ENCODE measurements at places on chromosomes 5 and 9.

DNA sequence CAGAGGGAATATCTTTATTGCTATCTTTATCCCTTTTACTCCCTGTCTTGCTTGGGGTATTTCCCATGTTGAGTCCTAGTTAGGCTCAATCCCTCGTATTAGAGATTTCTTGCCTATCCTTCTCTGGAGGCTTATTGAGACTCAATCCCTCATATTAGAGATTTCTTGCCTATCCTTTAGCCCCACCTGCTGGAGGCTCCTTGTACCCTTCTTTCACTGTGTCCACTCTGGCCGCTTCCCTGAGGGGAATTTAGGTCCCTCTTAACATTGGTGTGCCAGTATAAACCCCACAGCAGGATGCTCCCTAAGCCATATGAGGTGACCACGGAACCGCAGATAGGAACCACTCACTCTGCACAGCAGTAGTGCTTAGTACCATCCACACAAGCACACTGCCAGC is 110.7 kb upstream of the MAMDC2 start:
- no peak for DNase-seq

DNA sequence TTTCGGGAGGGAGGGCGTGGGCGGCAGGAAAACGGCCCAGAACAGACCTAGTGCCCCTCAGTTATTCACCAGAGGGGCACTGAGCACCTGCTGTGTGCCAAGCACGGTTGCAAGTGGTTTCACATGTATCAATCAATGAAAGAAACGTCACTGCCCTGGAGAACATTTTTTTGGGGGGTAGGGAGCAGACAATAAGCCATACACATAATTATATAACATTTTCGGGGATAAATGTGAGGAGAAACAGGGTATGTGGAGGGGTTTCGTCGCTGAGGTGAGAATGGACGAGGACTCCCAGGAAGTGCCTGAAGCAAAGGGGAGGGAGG is 444 bp upstream of the ZNF354A start:
- DNase-seq = no peak

DNA sequence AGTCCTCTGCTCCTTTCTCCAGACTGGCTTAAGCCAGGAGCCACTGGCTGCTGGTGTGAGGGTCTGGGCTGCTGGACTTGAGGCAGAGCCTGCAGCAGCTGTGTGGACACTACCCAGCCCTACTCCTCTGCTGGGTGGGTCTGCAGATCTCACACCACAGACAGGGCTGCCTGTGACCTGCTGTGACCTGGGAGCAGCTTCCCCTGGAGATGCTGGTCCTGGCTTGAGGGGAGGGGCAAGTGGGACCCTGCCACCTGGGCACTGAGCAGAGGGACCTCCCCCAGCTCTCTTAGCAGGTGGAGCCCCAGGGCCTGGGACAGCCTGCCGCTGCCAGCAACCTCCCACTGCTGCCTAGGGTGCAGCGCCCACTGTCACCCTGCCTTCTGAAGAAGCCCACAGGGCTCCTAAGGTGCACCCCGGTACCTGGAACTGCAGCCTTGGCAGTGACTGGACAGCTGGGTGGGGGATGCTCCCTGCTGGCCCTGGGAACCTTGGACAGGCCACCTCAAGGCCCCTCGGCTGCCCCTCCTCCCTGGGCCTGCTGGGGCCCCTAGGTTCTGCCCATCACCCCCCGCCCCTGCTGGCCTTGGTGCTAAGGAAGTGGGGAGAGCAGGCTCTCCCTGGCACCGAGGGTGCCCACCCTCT is 9.1 kb downstream of the CACFD1 start:
- no peak for DNase-seq

DNA sequence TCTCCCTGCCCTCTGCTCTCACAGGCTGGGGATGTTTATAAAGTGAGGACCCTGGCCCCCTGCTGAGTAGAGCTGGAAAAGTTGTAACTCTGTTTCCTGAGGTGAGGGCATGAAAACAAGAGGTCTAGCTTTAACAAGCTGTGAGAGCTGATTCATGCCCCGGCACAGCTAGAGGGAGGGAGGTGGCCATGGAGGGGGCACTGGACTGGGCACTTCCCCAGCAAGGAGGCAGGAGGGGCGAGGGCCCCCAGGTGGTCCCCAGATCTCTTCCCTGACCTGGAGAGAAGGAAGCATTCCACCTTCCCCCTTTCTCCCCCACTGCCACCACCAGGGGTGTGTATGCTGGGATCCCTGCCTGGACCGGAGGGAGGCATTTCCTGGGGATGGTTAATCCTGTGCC is at the start of gene MSMP:
Gene MSMP (minus strand): TSS at position 13 of the 400 bp plus-strand sequence. CDS start 147 bp downstream, outside the sequence.
- no peak for DNase-seq

- DNase-seq = no peak
These were observed 7.4 kb downstream of the SNX30 start for GRCh38 chr9:112757940-112758339.

DNA sequence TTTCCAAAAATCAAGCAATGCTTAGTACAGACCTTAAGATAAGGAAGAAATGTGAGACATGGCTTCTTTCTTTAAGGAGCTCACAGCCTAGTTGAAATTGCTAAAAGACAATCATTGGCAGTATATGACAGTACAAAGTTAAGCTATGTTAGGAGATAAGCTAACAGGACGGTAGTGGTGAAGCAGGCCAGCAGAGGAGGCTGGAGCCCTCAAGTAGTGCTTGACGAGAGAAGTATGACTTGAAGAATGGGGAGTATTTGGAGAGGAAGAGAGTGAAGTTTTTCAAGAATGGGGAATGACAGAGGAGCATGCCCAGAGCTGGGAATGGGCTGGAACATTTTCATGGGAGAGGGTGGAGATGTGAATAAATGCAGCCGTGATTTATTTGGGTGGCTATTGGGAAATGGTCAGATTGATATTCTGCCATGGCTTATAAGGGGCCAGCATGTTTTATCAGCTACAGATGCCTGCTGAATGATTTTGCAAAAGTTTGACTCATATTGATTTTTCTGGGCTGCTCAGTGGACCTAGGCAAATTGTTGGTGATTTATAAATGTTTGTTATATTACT is 43.7 kb downstream of the LURAP1L start:
- no peak for DNase-seq

- DNase-seq = no peak
These were observed 805.7 kb downstream of the CDH9 start for GRCh38 chr5:26232706-26233105.

DNA sequence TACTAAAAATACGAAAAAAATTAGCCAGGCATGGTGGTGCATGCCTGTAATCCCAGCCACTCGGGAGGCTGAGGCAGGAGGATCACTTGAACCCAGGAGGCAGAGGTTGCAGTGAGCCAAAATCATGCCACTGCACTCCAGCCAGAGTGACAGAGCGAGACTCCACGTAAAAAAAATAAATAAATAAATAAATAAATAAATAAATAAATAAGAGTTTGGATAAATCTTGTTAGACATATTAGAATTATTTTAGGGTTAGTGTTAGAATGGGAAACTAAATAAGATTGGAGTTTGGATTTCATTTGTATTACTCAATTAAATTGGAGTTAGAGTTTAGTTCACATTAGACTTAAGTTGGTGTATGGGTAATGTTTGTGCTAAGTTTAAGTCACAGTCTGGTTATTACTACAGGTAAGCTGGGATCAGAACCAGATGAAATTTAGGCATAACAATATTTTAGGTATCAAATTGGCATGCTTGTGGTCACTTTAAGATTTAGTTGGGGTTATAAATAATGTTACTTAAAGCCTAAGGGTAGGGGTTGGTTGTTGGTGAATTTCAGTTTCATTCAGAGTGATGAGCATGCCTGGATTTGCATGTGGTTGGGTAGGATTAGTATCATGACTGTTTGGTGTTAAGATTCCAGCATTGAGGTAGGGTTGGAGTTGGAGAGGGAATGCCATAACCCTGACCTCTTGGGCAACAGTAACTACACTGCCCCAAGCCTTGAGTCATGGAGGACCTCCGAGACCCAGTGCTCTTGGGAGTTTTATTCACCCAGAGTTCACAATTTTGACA is 3.3 kb downstream of the OR5C1 start:
- no peak for DNase-seq

DNA sequence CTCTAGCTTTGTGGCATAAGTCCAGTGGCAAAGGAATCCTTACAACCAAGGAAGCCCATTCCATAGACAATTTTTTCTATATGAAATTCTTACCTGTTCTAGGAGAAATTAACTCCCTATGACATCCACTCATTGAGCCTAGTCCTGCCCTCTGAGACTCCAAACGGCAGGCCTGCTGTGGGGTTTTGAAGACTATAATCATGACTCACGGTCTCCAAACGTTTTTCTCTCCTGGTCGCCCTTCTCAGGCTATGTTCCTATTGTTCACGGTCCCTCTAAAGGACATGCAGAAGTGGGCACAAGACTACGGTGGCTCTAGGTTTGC is 611 bp downstream of the EXOSC3 start:
- no peak for DNase-seq

- peak; percentile 99 for DNase-seq
These were observed 12.4 kb upstream of the NFIB start for GRCh38 chr9:14326264-14326826.

GRCh38 chr5:99948850-99949249 is 586.3 kb upstream of the FAM174A start:
- no peak for DNase-seq

DNA sequence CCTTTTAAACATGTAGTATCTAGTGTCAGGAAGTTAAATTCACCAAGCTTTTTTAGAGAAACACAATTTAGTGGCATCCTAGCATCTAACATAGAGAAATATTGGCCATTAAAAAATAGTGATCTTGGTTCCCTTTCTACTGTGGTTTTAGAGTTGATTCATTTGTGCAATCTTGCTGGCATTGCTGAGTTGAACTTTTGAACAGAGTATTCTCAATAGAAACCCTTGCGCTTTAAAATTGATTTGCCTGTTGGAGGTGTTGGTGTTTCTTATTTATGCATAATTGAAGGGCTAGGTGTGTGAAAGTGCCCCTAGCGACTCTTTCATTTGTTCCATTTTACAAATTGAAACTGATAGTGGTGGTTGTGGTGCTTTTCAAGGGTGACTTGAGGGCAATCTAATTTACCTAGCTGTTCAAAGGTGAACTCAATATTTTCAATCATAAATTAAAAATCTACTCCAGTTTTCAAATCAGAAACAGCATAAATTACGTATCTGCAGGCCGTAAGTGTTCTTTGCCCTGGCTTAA is 73.0 kb upstream of the MPDZ start:
- no peak for DNase-seq

DNA sequence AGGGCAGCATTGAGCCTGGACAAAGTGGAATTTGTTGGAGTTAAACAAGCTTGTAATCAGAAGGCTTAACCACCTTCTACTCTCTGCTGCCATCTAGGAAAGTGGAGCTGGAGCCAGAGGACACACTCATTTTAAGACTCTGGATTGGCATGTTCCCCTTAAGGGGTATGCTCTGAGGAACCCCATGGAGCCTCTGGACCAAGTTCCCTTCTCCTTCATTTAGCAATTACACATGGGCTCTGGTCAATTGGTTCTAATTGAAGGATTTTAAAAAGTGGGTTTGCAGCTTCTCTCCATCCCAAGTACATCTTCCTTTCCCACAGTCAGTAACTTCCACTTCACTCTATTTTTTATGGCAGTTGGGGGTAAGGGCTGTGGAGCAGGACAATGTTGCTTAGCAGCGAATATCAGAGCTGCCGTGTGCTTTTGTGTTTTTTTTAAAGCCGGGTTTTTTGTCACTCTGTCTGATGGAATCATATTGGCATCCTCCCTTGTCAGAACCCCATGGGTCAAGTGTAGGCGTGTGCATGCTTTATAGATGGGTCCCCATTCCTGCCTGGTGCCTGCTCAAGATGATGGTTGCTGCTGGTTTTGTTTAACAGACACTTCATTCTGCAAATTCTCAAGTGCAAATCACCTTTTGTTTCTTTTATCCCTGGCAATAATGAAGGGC is 330.7 kb upstream of the ADAMTSL1 start:
- DNase-seq = no peak

- no peak for DNase-seq
These were observed 25.4 kb downstream of the MRPL22 start for GRCh38 chr5:154966081-154966841.

DNA sequence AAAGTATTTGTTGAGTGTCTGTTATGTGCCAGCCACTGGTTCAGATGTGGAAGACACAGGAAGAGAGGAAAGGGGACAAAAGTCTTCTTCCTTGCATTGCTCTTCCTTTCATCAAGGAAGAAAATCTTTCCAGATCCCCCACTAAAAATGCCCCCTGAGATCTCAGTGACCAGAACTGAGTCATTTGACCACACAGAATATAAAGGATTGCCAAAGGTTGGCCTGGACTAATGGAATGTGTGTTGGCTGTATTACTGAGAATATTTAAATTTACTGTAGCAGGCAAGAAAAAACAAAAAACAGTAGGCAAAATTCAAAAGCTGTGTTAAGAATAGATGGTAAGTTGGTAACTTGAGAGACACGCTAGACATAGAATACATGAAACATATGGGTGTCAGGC is 10.0 kb upstream of the SEPTIN8 start:
- no peak for DNase-seq

- no peak for DNase-seq
These were observed 541 bp downstream of the GNPDA1 start for GRCh38 chr5:142012186-142012785.

- no peak for DNase-seq
These were observed 580.2 kb downstream of the EBF1 start for GRCh38 chr5:158519433-158520021.

GRCh38 chr9:123402981-123403509 is 47.0 kb downstream of the CRB2 start:
- no peak for DNase-seq

DNA sequence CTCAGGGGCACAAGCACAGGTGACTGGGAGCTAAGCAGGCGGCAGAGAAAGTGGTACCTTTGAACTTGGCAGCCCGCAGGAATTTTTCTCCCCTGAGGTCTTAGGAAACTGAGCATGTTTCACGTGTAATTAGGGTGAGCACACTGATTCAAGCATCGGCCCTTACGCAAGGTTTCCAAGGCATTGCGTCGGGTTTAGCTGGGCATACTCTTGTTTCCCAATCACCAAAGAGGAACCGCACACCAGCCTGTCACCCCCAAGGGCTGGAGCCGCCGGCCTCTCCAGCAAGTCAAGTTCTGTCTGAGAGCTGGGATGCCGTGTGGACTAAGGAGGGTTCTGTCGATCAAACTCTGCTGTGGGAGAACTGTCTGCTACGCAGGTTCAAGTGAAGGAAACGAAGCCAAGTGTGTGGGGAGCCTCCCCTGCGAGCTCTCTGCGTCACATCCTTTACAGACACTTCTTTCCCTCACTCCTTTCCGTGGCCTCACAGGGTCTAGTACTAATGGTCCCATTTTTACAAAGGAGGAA is 53.0 kb downstream of the ERGIC1 start:
- DNase-seq = no peak

- no peak for DNase-seq
These were observed 372.6 kb downstream of the ZNF608 start for GRCh38 chr5:124373883-124374282.

DNA sequence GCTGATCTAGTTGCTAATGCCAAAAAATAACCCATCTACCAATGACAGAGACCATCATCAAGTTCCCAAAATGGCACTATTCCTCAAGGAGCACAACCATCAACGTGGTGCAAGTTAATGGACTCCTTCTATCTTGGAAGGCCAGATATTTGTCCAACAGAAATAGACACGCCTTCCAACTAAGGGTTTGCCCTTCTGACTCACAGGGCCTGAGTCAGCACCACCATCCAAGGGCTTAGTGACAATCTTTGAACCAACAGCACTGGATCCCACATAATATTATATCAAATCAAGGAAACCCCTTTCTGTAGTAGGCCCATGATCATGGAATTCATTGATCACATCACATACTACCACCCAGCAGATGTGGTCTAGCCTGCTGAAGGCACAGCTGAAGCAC is 84.3 kb downstream of the MED27 start:
- DNase-seq = no peak
